ENCODE measurements at places on chromosomes 1 and 21. TPM values are rescaled to one million over a fixed set of nuclear protein-coding genes. Genes with fewer than 3 reads are reported as not detected.

Gene APCS
- not detected for total RNA-seq

Gene FAM43B
- total RNA-seq = 0.35 TPM

Gene TSTD1
- 45.9 TPM for total RNA-seq

Gene HDGF
- total RNA-seq = 132 TPM

GRCh38 chr1:203465146-203465798, 10.3 kb upstream of the PRELP start:
- no peak for DNase-seq
- no peaks in the 10 kb centered on the region for H3K27me3 ChIP-seq
- no peak overlapping the region for H3K4me3 ChIP-seq

DNA sequence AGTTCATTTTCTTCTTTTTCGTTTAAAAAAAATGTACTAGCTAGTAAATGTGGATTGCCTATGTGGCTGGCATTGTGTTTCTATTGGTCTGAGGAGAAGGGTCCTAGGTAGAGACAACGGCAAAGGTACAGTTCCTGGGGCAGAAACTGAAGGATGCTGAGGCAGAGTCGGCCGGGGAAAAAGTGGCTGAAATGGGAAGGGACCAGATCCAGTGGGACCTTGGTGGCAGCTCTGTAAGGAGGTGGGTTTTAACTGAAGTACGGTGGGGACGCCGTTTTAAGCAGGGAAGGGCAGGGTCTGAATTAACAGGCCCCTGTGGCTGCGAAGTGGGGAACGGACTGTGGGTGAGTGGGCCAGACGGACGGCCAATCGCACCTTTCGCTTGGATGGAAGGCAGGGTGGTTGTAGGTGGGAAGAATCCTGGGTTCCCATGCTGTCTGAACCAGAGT, 420 bp upstream of the VPS13D start:
- H3K36me3 ChIP-seq = no peaks in the 10 kb centered on the region
- H3K4me3 ChIP-seq = peak overlapping the region; percentile 100
- H3K27ac ChIP-seq = no peak overlapping the region
- no peaks in the 10 kb centered on the region for H3K27me3 ChIP-seq
- DNase-seq = no peak
